Stimulated activated CD4-positive, alpha-beta T cell treated with anti-CD3 and anti-CD28 coated beads, Interleukin-1b, Interleukin-23, amount 100 ng/mL, for 1 hour (primary cell): ENCODE measurements at places on chromosomes 3 and 15.

DNA sequence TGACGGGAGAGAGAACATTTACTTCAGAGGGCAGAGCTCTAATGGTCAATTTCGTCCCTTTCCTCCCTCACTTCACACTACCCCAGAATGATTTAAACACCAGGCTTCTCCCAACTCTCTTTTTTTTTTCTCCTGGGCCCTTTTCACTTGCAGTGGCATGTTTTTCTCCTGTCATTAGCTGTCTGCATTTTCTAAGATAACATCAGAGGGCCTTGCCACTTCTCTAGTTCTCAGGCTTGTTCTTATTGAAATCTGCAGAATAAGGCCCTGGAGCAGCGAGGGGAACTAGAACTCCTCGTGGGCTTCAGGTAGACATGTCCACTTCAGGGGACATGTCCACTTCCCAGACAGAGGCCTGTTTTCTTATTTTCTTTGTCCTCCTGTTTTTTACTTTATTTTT is 514.4 kb upstream of the TBL1XR1 start:
- no peak for DNase-seq

DNA sequence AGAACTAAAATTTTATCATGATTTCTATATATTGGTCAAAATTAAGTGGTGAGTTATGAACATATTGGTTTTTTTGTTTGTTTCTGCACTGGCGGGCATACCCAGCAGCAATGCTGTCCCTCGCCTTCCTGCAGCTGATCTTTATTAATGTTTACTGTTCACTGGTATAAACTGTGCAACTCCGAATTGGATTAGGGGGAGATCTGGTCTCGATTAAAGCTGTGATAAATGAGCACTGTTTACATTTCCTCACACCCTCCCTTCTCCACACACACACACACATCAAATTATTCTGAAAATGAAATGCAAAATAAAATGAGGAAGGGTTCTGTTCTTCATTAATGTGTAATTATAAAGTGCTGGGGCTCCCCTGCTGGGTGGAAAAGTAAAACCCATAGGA is 48.5 kb upstream of the DAZL start:
- no peak for DNase-seq

DNA sequence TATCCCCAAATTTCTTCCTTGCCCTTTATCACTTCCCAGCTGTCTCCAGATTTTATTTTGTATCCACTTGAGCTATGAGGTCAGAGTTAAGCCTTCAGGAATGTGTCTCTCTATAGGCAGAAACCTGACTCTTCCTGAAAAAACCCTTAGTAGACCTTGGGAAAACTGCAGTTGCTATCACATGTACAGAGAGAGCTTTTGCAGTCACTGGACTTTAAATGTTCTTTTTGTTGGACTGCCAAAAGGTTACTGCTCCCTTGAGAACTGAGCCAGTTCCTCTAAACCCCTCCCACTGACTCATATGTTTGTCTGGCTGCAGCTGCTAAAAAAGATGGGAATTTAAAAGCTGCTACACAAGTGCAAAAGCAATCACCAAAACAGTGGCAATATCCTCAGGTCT is 169.1 kb upstream of the CCDC54 start:
- no peak for DNase-seq

DNA sequence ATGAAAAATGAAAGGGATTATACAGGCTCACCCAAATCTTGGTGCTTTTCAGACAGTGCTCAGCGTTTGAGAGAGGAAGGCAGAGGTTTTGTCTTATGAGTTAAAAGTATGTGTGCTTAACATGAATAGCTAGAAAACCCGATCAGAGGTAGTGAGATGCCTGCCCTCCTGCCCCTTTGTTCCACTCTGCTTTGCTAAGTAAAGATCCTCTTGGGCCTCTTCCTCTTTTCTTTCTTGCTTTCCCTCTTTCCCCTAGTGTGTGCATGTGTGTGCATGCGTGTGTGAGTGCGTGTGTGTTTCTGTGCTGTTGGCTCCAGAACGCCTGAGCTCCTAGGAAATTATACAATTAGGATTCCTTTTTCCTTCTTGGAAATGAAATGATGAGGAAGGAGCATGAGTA is 261.3 kb upstream of the NR2E3 start:
- no peak for DNase-seq
